ENCODE measurements at places on chromosomes 2 and 18.

GRCh38 chr18:62857263-62857976 is 142.1 kb downstream of the PHLPP1 start:
- no peak for DNase-seq

DNA sequence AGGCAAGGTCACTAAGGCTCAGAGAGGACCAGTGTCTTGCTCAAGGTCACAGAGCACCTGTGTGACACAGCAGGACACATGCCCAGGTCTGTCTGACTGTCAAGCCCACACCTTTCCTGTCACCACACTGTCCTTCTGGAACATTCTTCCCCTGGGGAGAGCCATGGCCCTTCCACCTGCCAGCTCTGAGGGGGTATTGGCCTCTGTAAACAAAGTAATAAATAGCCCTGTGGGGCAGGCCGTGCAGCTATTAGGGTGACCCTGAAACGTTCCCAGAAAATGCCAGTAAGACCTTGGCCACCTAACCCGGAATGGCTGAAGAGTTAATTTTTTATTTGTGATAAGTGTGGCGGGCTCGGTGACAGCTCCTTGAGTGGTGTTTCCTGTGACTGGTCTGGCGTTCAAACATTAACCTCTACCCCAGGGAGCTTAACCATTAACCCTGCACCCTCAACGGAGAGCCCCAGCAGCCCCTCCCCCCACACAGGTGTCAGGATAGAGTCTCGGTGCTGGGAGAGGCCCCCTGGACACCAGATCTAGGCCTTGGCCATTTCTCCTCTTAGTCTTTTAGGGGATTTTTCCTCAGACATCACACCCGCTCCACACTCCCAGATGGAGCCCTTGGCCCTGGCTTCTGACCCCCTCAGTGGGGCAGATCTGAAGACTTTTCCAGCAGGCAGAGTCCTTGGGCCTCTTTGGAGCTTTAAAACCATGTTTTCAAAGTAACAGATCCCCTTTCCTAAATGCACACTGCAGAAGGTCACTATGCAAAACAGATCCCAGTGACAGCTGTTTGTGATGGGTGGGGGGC is 36.6 kb downstream of the SCTR start:
- DNase-seq = no peak

GRCh38 chr18:25464227-25464626 is 112.3 kb upstream of the ZNF521 start:
- DNase-seq = peak; percentile 91

GRCh38 chr18:77111951-77112746 is 20.4 kb downstream of the MBP start:
- no peak for DNase-seq

GRCh38 chr18:62420513-62421209 is 95.6 kb downstream of the TNFRSF11A start:
- peak; percentile 70 for DNase-seq

- DNase-seq = peak; percentile 3
Observed at GRCh38 chr2:222169346-222169745, 129.5 kb downstream of the PAX3 start.

DNA sequence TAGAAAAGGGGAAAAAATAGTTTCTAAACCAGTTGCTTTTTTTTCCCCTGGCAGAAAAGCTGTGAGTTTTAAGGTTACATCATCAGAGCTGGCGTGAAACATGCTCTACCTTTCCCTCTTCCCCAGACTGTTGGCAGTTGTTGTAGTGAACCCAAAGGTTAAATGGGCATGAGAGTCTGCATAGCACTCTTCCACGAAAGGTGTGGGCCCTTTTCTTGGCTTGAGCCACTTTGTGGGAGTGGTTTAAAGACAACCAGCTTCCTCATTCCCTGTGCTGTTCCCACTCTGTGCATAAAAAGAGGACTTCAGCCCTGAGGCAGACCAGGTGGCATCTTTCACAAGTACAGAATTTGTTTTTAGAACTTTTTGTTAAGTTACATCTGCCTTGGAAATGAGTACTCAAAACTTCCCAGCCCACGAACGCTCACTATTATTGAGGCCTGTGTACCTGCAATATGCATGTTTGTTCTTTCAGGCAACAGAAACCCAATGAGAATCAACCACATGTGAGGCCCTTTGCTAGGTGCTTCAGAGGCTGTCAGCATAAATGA is 243.8 kb downstream of the BABAM2 start:
- DNase-seq = no peak

Measured in fibroblast of skin of right quadriceps (primary cell).